CD4-positive, alpha-beta T cell (primary cell): ENCODE measurements at places on chromosomes 2 and 18. TPM values are rescaled to one million over a fixed set of nuclear protein-coding genes. Genes with fewer than 3 reads are reported as not detected.

DNA sequence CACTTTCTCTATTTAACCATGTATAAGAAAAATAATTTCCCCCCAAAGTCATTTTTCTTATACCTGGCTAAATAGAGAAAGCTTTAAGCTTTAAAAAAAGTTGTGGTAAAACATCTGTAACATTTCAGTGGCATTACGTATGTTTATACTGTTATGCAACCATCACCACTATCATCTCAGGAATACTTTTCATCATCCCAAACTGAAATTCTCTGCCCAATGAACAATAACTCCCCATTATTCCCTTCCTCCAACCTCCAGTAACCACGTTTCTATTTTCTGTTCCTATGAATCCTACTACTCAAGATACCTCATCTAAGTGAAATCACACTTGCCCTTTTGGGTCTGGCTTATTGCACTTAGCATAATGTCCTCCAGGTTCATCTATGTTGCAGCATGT lies 1.7 kb upstream of the SLC3A1 start:
- no peak overlapping the region for H3K27ac ChIP-seq
- H3K27me3 ChIP-seq: no peaks in the 10 kb centered on the region
- no peaks in the 10 kb centered on the region for H3K36me3 ChIP-seq
- no peak overlapping the region for H3K4me3 ChIP-seq
- no peaks in the 10 kb centered on the region for H3K4me1 ChIP-seq
- DNase-seq: no peak

STAT4 gene
- total RNA-seq: 83.0 TPM

MOGAT1 gene
- not detected for total RNA-seq

UGT1A4 gene
- total RNA-seq: not detected

DNA sequence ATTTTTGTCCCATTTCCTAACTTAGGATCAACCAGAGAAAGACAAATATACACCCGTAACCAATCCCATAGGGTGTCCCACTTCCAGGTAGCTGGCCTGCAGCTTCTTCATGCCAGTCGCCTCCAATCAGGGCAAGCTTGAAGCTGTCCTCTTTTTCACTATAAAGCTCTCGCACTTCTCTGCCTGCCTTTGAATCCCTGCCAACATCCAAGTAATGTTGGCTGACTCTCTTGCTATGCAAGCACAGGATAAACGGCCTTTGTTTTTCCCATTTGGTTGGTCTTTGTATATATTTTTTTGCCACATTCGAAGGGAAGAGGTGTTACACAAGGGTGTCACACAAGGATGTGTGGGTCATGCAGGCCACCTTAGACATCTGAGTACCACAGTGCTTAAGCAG lies 388.8 kb downstream of the CBLN2 start:
- no peaks in the 10 kb centered on the region for H3K4me1 ChIP-seq
- H3K4me3 ChIP-seq: no peak overlapping the region
- H3K36me3 ChIP-seq: no peaks in the 10 kb centered on the region
- H3K27ac ChIP-seq: no peak overlapping the region
- H3K27me3 ChIP-seq: no peaks in the 10 kb centered on the region

GRCh38 chr2:178285287-178285615 lies 90.9 kb downstream of the OSBPL6 start:
- DNase-seq: no peak
- H3K4me3 ChIP-seq: no peak overlapping the region
- no peak overlapping the region for H3K27ac ChIP-seq
- H3K27me3 ChIP-seq: no peaks in the 10 kb centered on the region

DNA sequence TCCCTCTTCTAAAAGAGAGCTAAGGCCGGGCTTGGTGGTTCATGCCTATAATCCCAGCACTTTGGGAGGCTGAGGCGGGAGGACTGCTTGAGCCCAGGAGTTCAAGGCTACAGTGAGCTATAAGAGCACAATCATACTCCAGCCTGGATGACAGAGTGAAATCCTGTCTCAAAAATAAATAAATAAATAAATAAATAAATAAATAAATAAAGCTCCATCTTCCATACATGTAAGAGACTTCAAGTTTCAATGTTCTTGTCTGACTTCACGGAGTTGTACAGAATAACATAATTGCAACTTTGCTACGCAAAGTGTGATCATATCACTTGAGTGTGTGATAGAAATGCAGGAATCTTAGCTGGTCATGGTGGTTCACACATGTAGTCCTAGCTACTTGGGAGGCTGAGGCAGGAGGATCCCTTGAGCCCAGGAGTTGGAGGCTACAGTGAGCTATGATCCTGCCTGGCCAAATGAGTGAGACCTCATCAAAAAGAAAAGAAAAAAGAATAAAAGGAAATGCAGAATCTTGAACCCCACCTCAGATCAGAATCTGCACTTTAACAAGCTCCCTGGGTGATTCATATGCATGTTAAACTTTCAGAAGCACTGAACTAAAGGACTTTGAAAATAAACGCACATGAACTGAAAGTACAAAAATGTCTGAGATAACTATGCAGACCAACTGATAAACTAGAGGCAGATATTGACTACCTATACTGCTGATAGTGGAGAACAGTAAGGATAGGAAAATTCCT lies 123.7 kb upstream of the SP3 start:
- no peak overlapping the region for H3K27ac ChIP-seq
- H3K36me3 ChIP-seq: peaks cover 3% of the 10 kb centered on the region
- no peak for DNase-seq
- H3K4me3 ChIP-seq: no peak overlapping the region
- no peaks in the 10 kb centered on the region for H3K4me1 ChIP-seq

- no peak overlapping the region for H3K4me3 ChIP-seq
- H3K4me1 ChIP-seq: no peaks in the 10 kb centered on the region
- H3K36me3 ChIP-seq: no peaks in the 10 kb centered on the region
- H3K27ac ChIP-seq: no peak overlapping the region
- no peak for DNase-seq
Measured at GRCh38 chr2:35714883-35715282, 640.7 kb upstream of the CRIM1 start.

FSHR gene
- not detected for total RNA-seq

- H3K27ac ChIP-seq: no peak overlapping the region
- no peak for DNase-seq
- H3K4me3 ChIP-seq: no peak overlapping the region
- no peaks in the 10 kb centered on the region for H3K36me3 ChIP-seq
Measured at GRCh38 chr2:163465440-163465839, 270.4 kb downstream of the FIGN start.

GRCh38 chr2:163602196-163602595 lies 133.6 kb downstream of the FIGN start:
- DNase-seq: no peak
- H3K27me3 ChIP-seq: no peaks in the 10 kb centered on the region
- H3K36me3 ChIP-seq: no peaks in the 10 kb centered on the region
- no peak overlapping the region for H3K4me3 ChIP-seq
- H3K27ac ChIP-seq: no peak overlapping the region

GRCh38 chr2:71545572-71546274 lies 92.4 kb downstream of the DYSF start:
- no peaks in the 10 kb centered on the region for H3K36me3 ChIP-seq
- H3K4me1 ChIP-seq: peaks cover 12% of the 10 kb centered on the region
- H3K4me3 ChIP-seq: peak overlapping the region; percentile 46
- H3K27me3 ChIP-seq: peaks cover 16% of the 10 kb centered on the region

DNA sequence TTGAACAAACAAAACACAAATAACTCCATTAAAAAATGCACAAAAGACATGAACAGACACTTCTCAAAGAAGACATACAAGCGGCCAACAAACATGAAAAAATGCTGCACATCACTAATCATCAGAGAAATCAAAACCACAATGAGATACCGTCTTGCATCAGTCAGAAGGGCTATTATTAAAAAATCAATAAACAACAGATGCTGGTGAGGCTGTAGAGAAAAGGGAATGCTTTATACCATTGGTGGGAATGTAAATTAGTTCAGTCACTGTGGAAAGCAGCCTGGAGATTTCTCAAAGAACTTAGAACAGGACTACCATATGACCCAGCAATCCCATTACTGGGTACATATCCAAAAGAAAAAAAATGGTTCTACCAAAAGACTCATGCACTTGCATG lies 37.8 kb downstream of the GPR155 start:
- DNase-seq: no peak
- peaks cover 49% of the 10 kb centered on the region for H3K36me3 ChIP-seq
- no peaks in the 10 kb centered on the region for H3K27me3 ChIP-seq
- no peak overlapping the region for H3K27ac ChIP-seq
- no peak overlapping the region for H3K4me3 ChIP-seq
- peaks cover 4% of the 10 kb centered on the region for H3K4me1 ChIP-seq

DNA sequence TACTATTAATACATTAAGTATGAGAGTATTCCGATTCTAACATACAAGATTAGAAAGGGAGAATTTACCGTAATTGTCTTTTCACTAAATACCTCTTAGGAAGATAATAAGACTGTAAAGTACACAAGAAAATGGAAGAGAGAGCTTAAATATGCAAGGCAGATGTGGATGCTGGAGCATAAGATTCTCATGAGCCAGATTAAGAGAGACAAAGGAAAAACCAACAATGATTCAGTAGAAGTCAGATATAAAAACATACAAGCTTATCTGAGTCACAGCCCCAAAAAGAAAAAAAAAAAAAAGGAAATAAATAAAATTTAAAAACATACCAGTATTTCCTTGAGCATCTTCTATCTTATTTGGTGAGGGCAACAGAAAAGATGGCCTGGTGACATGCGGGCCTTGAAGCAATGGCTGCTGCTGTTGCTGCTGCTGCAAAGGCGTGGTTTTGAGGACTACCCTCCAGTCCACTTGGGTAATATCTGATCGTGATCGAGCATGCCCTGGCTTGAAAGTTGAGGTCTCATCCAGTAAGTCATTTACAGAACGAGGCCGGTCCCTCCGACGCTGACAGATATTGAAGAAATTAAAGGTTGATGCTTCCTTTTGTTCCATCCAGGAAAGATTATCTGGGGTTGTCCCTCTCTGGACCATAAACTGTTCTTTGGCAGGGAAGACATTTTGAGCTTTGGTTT lies 24.5 kb downstream of the PLEKHM3 start:
- H3K27ac ChIP-seq: no peak overlapping the region
- DNase-seq: no peak
- peaks cover 33% of the 10 kb centered on the region for H3K36me3 ChIP-seq
- no peaks in the 10 kb centered on the region for H3K27me3 ChIP-seq
- H3K4me1 ChIP-seq: no peaks in the 10 kb centered on the region

DNA sequence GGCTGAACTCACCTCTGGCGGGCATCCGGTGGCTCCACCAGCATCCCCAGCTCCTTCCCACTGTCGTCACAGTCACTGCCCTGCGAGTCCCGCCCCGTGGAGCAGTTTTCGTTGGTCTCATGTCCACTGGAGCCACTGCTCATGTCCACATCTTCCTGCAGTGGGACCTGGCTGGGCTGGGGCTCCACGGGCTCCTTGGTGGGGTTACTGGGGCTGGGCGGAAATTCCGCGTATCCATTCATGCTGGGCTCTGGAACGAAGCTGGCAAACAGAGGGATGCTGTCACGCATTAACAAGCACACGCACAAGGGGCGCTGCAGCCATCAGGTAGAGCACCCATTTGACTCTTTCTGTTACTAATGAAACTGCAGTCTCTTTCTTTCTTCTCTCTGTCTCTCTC lies 10.7 kb downstream of the PER2 start:
- peaks cover 40% of the 10 kb centered on the region for H3K36me3 ChIP-seq
- no peak overlapping the region for H3K27ac ChIP-seq
- no peak for DNase-seq
- no peak overlapping the region for H3K4me3 ChIP-seq

GFPT1 gene
- total RNA-seq: 18.3 TPM

UPP2 gene
- not detected for total RNA-seq

GRCh38 chr2:96759548-96759947 lies 1.2 kb upstream of the CNNM4 start:
- H3K27ac ChIP-seq: no peak overlapping the region
- peaks cover 54% of the 10 kb centered on the region for H3K4me1 ChIP-seq
- DNase-seq: no peak
- H3K36me3 ChIP-seq: no peaks in the 10 kb centered on the region
- H3K27me3 ChIP-seq: no peaks in the 10 kb centered on the region

GRCh38 chr2:9638532-9638931 lies 7.7 kb upstream of the YWHAQ start:
- H3K27me3 ChIP-seq: no peaks in the 10 kb centered on the region
- no peak overlapping the region for H3K4me3 ChIP-seq
- no peak overlapping the region for H3K27ac ChIP-seq
- DNase-seq: no peak
- no peaks in the 10 kb centered on the region for H3K36me3 ChIP-seq

ZNF892 gene
- total RNA-seq: 0.82 TPM

- H3K36me3 ChIP-seq: no peaks in the 10 kb centered on the region
- DNase-seq: no peak
- no peaks in the 10 kb centered on the region for H3K27me3 ChIP-seq
- H3K4me1 ChIP-seq: no peaks in the 10 kb centered on the region
Measured at GRCh38 chr2:138207074-138207930, 243.0 kb downstream of the HNMT start.

DNA sequence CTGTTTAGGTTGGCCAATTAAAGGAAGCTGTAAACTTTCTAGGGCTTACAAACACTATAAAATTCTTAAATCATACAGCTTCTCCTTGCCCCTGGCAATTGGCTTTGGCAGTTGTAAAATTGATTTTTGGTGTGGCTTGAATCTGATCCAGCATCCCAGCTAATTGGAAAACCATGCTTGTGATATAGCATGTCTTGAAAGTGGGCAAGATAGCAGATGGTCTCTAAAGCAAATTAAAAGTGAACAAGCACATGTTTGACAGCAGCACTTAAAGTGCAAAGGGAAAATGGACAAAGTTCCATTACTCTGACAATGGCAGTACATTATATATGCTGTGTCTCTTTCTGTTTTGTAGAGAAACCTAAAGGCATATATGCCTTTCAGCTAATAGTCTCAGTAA lies 302.9 kb upstream of the NXPH2 start:
- H3K4me3 ChIP-seq: no peak overlapping the region
- H3K4me1 ChIP-seq: no peaks in the 10 kb centered on the region
- no peak for DNase-seq
- no peak overlapping the region for H3K27ac ChIP-seq
- no peaks in the 10 kb centered on the region for H3K27me3 ChIP-seq

GRCh38 chr18:36766836-36767235 lies 62.0 kb downstream of the TPGS2 start:
- H3K27me3 ChIP-seq: no peaks in the 10 kb centered on the region
- no peak overlapping the region for H3K27ac ChIP-seq
- H3K4me3 ChIP-seq: no peak overlapping the region
- DNase-seq: no peak

GRCh38 chr18:75418293-75419005 lies 9.1 kb downstream of the SMIM21 start:
- no peak for DNase-seq
- H3K36me3 ChIP-seq: no peaks in the 10 kb centered on the region
- no peak overlapping the region for H3K4me3 ChIP-seq
- H3K4me1 ChIP-seq: no peaks in the 10 kb centered on the region

DNA sequence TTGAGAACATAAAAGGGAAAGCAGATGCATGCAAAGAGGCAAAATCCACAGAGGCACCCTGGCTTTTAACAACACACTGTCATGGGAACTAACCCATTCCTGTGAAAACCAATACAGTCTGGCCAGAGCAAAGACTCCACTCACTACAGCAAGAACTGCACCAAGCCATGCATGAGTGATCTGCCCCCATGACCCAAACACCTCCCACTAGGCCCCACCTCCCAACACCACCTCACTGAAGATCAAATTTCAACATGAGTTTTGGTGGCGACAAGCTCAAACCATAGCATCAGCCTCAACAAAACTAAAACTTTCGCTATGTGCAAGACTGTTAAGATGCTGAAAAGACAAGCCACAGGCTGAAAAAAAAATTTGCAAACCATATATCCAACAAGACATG lies 162.8 kb downstream of the SMAD2 start:
- H3K4me1 ChIP-seq: no peaks in the 10 kb centered on the region
- peaks cover 2% of the 10 kb centered on the region for H3K27me3 ChIP-seq
- H3K27ac ChIP-seq: no peak overlapping the region
- H3K36me3 ChIP-seq: no peaks in the 10 kb centered on the region
- no peak overlapping the region for H3K4me3 ChIP-seq
